ENCODE measurements at places on chromosomes 4 and X.

GRCh38 chrX:109643687-109644086, 18.7 kb upstream of the KCNE5 start:
- no peak for DNase-seq

DNA sequence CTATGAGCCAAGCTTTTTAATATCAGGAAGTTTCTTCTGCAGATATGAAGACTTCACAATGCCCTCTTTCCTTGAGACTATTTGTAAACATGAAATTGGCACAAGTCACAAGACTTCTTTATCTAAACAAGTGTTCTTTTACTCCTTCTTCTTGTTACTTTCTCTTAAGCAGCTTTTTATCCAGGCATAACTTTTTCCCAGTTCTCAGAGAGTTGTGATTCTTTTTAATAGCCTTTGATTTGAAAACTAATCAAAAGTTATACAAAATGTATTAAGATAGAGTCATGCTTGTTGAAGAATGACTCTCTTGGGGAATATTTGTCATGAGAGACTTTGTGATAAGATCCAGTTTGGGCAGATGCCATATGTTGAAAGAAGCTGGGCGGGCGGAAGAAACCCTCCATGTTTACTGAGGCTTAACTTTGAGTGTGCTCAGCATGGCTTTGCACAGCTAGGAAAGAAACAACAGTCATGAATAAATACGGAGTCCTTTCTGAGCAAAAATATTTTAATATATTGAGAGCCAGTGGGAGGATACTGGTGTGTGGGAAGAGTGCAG, 39.3 kb downstream of the SYTL5 start:
- DNase-seq, result no peak

DNA sequence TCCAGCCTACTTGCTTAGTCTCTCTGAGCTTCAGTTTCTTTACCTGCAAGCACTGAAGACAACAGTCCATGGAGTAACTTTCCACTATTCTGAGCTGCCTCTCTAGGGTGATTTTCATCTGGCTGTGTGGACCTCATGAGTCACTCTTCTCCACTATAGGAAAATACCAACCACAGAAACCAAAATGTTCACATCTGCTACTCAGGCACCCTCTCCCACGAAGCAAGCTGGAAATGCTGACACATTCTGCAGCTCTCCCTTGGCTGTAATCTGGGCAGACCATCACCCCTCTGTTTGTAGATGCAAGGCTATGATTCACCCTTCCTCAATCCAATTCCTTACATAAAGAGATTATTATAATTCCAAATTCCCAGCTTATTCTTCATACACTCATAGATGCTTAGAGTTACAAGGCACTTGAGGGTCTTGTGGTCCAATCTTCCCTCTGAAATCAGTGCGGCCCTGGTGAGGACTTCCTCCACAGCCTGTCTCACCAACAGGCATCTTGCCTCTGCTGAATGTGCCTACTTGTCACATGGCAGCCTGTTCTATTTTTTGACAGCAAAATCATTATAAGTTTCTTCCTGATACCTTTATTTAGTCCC, 97.0 kb upstream of the LNX1 start:
- peak; percentile 95 for DNase-seq

GRCh38 chr4:74338792-74339333, 26.1 kb upstream of the EREG start:
- no peak for DNase-seq

DNA sequence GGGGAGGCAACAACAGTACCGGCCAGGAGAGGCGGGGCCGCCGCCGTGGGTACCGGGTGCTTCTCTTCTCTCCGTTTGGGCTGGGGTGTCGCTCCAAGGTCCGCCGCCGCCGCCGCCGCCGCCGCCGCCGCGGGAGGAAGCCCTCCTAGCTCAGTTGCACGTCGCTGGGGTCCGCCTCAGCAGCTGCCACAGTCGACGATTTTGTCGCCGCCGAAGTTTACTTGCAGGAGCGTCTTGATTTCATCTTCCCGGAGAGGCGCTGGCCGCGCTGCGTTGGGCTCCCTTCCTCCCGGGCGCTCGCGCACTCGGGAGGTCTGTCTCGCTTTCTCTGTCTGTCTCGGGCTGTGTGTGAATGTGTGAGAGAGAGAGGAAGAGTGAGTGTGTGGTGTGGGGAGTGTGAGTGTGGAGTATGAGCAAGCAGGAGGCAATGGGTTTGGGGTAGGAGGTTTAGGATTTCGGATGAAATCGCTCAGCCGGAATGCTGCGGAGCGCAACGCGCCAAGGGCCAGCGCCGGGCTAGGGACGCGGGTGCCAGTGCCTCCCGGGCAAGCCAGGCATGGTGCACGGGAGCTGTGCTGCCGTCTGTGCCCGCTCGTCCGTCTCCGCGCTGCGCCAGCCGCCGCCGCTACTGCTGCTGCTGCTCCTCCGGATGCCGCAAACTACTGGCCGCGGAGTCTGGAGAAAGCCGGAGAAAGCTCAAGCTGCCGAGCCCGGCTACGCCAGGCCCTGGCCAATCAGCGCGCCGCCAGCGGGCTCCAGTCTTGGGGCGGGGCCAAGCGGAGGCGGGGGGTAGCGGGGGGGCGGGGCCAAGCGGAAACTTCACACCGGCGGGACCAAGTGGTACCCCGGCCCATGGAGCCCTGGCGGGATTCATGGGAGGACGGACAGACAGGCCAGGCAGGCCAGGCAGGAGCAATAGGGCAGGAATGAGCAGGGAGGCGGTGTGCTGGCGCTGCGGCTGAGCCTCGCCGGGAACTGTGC, at the start of gene PCDH19:
Gene PCDH19, minus strand, starts transcription at position 664 of the 981 bp plus-strand sequence. CDS start 1,676 bp downstream, outside the sequence.
- DNase-seq, result no peak

DNA sequence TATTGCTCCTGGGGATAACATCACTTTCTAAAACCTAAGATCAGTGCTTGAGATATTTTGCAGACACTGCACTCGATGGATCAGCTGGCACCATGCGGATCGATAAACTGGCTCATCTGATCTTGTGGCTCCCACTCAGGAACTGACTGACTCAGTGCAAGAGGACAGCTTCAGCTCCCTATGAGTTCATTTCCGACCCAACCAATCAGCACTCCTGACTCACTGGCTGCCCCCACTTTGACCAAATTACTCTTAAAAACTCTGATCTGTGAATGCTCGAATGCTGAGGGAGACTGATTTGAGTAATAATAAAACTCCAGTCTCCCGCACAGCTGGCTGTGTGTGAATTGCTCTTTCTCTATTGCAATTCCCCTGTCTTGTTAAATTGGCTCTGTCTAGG, 110.1 kb downstream of the ANAPC4 start:
- no peak for DNase-seq

GRCh38 chrX:96435378-96436035, 249.1 kb upstream of the DIAPH2 start:
- DNase-seq, result no peak

GRCh38 chr4:102687373-102687981, 73.3 kb downstream of the MANBA start:
- no peak for DNase-seq

GRCh38 chr4:108166038-108166437, 2.7 kb downstream of the LEF1 start:
- no peak for DNase-seq

DNA sequence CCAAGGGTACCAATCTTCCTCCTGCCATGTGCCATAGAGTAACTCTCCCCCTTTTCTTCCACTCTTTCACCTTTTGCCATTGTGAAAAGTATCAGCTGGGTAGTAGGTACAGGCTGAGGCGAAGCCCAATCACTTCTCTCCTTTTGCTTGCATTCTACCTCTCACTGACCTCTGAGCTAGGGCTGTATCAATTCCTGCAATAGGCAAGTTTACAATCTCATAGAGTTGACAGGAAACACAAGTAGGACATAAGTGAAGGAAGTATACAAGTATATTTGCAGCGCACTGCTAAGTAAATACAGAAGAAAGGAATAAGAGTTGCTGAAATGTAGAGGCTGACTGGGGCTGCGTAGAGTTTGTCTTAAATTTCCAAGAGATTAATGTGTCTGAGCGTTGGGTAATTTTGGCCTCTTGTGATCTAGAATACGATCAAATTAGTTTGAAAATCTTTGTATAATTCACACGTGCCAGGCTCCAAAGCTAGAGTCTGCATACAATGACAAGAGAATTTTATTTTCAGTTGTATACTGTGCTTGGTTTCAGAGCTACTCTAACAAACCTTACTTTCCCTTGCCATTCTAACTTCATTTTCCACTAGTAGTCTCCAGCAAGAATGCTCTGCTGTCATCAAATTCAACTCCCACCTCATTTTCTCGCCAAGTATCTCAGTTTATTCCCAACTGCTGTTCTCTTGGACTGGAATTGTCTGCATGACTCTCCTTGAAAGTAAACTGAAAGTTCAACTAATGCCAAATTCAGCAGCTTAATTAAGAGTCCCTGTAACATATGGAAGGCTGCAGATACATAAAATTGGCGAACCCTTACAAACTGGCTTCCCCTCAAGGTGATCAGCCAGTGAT, 90.3 kb downstream of the ATP11C start:
- no peak for DNase-seq

GRCh38 chr4:127364911-127365310, 267.8 kb upstream of the INTU start:
- no peak for DNase-seq

DNA sequence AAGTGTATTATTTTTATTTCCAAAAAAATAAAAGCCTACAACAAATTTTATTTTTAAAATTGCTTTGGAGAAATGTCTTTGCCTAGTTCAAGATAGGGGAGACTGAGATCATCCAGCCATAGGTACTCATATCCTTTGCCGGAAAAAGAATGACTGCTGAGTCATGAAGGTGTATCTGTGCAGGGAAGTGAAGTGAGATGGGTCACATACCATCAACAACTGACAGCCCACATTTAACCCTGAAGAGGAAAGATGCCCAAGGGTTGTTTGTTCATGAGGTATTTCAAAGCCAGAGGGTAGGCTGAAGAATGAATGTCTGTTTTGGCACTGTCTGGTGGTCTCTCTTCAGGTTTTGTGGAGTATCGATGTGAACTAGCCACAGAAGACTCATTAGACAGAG, 106.7 kb upstream of the TTC29 start:
- no peak for DNase-seq

DNA sequence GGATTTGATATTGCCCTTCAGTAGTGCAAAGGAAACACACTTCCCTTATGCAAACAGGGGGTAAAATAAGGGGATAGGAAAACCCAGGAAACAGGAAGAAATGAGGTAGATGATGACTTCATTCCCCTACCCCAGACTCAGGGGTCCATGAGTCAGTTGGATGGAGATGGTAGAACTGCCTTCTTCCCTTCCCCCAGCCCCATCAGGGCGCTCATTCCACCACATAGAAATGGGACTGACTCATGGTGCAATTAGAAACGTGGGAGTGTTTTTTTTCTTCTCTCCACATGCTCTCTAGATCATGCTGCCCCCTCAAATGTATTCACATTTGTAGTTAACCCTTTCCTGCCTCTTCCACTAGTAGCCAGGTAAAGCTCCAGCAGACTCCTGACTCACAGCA, 23.1 kb upstream of the ARMCX2 start:
- no peak for DNase-seq

- no peak for DNase-seq
Measured at GRCh38 chr4:145041378-145041777, 56.6 kb downstream of the ANAPC10 start.

DNA sequence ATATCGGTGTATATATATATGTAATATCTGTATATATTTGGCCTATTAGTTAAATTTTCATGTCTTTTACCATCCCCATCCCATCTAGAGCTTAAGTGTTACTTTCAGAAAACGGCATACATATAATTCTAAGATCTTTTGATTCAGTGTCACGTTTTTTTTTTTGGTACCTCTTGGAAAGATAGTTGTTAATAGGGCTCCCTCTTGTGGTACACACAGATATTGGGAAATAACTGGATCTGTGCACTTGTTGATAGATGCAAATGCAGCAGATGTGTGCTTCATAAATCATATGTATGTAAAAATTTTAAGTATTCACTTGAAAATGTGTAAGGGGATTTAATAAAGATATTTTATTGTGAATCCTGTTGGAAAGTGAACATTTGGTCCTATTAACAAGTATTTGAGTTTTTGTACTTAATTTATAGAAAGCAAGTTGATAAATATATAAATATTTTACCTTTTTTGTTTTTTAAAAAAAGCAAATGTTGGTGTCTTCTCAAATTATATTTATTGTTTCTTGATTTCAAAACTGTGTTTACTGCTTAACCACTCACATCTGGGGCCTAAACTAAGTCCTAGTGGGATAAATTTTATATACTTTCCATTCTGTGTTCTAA, 74.7 kb downstream of the PAQR3 start:
- peak; percentile 75 for DNase-seq

DNA sequence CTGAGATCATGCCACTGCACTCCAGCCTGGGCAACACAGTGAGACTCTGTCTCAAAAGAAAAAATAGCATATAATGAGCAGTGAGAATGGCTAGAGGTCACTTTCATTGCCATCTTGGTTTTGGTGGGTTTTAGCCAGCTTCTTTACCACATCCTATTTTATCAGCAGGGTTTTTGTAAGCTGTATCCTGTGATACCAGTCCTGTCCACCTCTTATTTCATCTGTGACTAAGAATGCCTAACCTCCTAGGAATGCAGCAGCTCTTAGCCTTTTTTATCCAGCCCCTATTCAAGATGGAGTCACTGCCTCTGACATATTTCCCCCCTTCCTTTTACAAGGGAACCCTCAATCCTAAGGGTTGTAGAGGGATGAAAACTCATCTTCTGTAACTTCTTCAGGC, 26.1 kb upstream of the IGFBP7 start:
- DNase-seq, result no peak

DNA sequence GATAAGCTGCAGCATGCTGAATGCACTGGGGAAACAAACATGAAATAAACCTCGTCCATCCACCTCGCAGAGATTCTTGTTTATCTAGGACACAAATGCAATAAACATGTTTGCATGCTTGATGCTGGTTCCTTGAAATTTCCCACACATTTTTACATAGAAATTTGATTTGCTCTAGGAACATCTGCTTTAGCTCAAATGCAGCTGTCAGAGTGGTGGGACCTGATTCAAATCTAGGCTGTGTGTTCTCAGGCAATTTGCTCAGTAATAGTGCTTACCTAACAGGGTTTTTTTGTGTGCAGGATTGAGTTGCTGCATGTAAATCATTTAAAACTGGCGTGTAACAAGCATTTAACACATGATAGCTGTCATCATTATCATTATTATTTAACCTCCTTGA, 293.1 kb downstream of the QDPR start:
- DNase-seq, result no peak

GRCh38 chrX:120350450-120351138, 11.3 kb upstream of the ATP1B4 start:
- DNase-seq, result no peak

DNA sequence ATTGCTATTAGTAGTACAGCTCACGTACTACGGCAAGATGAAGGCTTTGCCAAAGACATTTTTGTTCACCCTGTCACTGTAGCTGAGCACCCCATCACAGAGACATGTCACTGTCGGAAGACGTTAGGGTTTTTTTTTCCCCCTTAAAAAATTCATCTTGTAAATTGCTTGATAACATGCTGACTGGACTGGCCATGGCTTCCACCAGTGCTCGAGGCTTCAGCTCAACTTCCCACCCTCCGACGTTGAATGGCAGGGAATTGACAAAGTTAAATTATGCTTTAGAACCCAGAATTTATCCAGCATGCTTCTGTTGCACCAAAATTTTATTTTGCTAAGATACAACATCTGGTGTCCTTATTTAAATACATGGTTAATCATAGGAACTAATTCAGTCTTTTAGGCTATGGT, 707 bp upstream of the OTUD4 start:
- no peak for DNase-seq

GRCh38 chr4:168150420-168151050, 58.2 kb downstream of the ANXA10 start:
- DNase-seq, result no peak

GRCh38 chr4:4247696-4248028, 361 bp downstream of the TMEM128 start:
- no peak for DNase-seq

GRCh38 chr4:102295153-102295862, 50.0 kb downstream of the SLC39A8 start:
- no peak for DNase-seq

GRCh38 chr4:8374851-8375649, 65.5 kb downstream of the ACOX3 start:
- DNase-seq, result no peak
